ENCODE measurements at places on chromosomes 16 and 17.

DNA sequence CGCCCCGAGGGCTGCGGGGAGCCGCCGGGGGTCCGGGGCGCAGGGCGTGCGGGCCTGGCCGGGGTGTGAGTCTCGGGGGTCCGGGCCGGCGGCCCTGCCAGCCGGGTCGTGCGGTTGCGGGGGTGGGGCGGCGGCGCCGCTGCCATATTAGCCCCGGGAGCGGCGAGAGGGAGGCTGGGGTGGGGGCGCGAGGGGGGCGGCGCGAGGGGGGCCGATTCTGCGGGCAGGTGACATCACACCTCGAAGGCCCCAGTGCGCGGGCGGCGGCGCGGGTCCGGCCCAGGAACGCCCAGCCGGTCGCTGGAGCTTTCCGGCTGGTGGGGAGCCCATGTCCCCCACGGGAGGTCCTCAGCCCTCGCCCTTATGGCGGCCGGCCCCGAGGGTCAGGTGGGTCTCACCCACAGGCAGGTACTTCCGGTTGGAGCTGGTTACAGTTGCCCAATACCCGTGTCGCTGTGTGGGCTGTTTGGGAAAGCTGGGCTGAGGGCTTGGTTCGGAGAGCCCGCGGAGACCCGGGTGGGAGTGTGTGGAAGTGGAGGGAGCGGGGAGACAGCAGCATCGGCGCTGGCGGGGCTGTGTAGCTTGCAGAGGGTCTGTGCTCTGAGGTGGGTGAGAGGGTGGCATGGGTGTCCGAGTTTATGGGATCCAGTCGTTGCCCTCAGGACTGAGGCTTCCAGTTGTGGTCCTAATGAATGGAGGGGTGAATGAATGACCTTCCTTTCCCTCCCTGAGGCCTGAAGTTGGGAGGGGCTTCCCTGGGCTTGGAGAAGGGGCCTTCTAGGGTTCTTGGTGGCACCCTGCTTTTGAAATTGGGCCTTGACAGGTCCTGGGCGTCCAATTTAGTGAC is 804 bp downstream of the ATP6V0C start:
- DNase-seq, result no peak

DNA sequence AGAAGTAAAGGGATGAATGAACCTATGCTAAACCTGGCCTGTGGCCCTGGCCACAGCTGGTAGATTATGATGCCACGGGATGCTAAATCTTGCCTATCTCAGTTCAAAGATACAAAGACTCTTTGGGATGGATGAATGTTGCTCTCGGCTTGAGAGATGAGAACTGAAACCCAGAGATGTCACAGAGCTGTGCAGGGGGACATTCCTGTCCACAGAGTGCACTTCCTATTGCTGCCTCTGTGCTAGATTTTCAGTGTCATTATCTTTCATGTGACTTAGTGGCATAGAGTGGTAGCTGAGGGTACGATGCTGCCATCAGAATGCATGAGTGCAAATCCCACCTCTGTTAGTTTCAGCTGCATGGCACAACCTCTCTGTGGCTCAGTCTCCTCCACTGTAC is 2.3 kb upstream of the MT1M start:
- no peak for DNase-seq

- no peak for DNase-seq
Measured at GRCh38 chr17:46949291-46950174, 26.6 kb downstream of the GOSR2 start.

DNA sequence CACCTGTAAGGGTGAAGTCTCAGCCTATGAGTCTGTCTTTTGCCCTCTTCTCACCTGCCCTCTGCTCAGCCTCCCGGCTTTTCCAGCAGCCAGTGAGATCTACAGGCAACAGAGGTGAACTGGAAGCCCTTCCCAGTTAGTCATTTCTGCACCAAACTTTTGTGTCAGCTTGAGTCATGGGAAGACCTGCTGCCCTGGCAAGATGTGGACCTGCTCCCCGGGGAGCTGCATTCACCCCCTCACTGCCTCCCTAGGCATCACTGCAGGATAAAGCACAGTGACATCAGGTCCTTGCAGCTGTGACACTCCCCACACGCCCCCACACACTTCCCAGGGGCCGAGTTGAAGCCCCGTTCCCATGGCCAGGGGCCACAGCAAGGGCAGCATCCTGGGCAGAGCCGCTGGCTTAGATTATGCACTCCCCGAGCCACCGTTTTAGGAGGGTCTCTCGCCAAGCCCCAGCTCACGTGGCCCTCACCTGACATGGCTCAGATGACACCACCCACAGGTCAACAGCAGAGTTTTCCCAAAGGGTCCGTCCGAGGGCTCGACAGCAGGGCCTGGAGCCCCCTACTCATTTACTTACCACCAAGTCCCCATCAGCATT is 6.5 kb upstream of the ABR start:
- no peak for DNase-seq

DNA sequence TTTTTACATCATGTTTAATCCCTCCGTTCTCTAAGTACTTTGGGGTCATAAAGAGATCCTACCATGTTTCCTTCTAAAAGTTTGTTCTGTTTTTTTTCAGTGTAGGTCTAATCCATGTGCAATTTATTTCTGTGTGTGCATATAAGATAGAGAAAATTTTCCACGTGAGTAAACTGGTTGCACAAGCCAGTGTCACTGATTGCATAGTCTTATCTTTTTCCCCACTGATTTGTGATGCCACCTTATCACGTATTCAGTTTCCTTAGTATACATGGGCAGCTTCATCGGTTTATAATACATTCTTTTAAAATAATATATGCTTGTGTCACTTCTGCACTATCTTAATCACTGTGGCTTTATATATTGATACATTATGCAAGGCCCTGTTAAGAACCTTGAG is 49.2 kb downstream of the MRTFB start:
- no peak for DNase-seq

GRCh38 chr17:54221499-54221898 is 398.8 kb downstream of the KIF2B start:
- DNase-seq, result no peak

- no peak for DNase-seq
Measured at GRCh38 chr17:77756846-77757560, 201.5 kb upstream of the TNRC6C start.

Data from NCI-H2081 treated with DMSO at 0.1 percent for 48 hours (cell line).